ENCODE measurements at places on chromosomes 4 and X.

DNA sequence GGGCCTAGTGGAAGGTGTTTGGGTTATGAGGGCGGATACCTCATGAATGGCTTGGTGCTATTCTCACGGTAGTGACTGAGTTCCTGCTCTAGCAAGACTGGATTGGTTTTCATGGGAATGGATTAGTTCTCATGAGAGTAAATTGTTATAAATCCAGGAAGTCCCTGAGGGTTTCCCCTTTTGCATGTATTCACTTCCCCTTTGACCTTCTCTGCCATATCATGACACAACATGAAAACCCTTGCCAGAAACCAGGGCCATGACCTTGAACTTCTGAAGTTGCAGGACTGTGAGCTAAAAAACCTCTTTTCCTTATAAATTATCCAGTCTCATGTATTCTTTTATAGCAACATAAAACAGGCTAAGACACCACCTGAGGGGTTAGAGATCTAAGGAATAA lies 529.7 kb upstream of the RPS6KA3 start:
- DNase-seq: no peak

- no peak for DNase-seq
Measured at GRCh38 chr4:187354740-187355139, 631.1 kb upstream of the FAT1 start.

DNA sequence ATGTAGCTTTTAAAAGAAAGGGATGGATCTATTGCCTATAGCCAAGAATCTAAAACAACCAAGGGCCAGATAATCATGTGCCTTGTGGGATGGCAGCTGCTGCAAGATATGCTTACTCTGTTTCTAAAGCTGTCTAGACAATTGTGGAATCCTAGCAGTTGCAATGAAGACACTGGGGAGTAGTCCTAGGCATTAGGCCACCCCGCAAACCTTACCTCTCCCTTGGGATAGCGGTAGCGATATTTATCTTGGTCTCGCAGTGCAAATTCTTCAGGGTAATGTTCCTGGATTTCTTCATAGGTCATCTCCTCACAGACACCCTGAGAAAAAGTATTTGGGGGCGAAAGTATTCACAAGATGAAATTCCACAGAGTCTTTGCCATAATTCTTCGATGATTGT lies 24.6 kb downstream of the TRO start:
- DNase-seq: no peak

DNA sequence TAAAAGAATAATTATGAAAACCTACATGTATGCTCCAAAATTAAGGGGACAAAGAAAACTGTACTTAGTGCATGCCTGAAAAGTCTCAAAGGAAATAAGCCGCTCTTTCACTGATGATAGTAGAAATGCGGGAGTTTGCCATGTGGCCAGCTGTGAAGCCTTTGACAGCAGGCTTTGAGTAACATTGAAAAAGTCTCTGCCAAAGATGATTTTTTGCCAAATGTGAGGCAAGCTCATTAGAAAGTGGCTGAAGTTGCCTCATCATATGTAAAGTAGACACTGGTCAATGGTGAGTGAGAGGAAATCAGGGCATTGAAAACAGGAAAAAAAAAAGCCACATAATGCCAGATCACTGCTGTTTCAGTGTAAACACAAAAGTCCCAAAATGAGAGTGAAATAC lies 2360.1 kb downstream of the PCDH7 start:
- DNase-seq: no peak

DNA sequence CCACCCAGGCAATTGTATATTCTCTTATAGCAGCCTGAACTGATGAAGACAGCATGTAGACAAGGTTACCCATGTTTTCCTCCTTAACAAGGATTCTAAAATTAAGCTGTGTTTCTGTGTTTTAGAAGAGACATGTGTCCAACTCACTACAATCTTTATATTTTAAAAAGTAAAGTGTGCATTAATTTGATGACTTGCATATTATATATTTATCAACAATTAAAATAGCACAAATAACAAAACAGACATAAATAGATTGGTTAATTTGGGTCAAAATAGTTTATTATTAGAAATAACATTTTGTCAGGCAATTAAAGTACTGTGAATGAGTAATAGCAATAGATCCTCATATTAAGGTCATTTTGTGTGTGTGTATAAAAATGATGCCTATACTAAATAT lies 357.1 kb downstream of the PDGFC start:
- DNase-seq: no peak

DNA sequence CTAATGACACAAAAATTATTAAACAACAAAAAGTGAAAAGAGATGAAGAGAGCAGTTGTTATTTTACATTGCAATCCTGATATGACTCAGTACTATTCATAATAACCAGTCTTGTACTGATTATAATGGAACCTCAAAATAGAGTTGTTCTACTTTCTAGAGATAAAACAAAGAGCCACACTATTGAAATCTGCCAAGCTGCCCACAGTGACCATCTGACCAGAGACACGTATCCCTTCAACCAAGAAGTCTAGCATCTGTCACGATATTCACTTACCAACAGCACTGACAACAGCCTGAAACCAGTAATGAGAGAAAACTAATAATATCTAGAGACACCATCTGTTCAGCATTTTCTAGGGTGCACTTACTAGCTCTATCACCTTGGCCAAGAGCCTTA lies 466.7 kb downstream of the NKX6-1 start:
- no peak for DNase-seq

DNA sequence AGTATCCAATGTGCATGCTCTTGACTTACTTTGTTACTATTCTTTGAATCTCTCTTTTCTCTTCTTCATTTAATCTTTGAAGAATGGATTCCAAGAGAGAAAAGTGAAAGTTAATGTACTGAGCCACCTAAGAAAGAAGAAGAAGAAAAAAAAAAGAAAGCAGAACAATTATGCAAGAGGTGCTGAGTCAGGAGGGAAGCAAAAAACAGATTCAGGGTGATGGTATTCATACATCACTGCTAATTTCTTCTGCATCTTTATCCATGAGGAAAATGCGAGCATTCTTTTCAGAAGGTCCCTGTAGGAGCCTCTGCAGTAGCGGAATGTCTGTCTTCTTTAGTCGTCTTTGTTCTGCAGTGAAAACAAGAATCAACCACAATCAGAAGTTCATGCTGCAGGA lies 43.9 kb downstream of the RASSF6 start:
- no peak for DNase-seq

- DNase-seq: no peak
Measured at GRCh38 chr4:163703251-163703650, 208.8 kb downstream of the TMA16 start.

- no peak for DNase-seq
Measured at GRCh38 chr4:76658231-76659102, 223.4 kb downstream of the SHROOM3 start.

DNA sequence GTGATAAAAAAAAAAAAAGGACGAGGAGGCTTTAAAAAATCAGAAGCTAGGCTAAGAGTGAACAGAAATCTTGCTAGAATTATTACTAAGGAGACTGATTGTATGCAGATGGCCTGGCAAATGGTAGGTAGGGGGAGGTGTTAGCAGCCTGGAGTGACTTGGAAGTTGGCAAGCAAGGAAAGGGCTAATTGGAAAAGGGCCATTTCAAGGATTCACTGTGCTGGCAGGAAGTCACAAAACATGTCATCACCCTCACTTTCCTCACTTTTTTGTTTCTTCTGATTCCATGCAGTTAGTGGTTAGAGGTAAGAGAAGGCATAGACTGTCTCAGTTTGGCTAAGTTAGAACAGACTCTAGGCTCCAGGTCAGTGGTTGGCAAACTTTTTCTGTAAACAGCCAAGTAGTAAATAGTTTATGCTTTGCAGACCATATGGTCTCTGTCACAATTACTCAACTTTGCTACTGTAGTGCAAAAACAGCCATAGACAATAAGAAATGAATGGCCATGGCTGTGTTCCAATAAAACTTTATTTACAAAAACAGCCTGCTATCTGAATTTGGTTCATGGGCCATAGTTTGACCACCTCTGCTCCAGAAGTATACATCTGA lies 646.5 kb upstream of the ACTRT1 start:
- DNase-seq: no peak

- DNase-seq: no peak
Measured at GRCh38 chrX:31658360-31658759, 586.5 kb upstream of the FTHL17 start.

DNA sequence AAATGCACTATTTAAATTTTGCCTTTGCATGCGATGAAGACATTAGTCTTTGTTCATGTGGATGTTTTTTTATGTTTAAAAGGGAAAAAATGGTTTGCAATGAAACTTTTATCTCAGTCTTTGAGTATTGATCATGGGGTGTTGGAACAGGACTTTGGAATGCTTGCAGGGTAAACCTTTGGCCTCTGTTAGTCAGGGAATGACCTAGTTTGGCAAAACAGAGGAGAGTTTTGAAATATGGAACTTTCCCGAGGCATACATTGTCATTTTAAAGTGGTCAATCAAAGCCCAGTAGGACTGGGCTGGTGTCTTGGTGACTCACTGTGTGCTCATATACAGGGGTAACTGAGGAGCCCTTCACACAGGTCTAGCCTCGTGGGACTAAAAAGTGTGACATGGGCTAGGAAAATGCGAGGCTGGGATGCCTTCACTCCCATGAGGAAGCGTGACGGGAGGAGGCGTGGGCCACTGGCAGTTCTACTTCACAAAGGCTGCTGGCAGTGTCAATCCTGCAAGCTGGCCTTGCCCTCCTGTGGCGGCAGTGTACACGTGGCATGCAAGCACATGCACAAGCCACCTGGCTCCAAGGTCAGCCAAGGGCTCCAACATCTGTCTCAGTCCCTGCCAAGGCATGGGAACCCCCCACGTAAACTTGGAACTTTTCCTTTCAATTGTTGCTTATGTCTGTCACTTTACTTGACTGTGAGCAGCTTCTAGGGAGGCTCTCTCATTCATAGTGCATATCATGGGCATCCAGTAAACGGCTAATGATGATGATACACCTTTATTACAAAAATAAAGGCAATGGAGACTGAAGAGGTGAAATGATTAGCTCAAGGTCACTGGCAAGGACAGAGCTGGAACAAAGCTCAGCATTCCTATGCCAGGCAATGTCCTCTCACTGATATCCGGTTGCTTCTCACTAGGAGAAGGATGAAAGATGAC lies 5.2 kb upstream of the F11 start:
- no peak for DNase-seq

GRCh38 chr4:176404621-176405020 lies 84.9 kb downstream of the SPCS3 start:
- DNase-seq: no peak

DNA sequence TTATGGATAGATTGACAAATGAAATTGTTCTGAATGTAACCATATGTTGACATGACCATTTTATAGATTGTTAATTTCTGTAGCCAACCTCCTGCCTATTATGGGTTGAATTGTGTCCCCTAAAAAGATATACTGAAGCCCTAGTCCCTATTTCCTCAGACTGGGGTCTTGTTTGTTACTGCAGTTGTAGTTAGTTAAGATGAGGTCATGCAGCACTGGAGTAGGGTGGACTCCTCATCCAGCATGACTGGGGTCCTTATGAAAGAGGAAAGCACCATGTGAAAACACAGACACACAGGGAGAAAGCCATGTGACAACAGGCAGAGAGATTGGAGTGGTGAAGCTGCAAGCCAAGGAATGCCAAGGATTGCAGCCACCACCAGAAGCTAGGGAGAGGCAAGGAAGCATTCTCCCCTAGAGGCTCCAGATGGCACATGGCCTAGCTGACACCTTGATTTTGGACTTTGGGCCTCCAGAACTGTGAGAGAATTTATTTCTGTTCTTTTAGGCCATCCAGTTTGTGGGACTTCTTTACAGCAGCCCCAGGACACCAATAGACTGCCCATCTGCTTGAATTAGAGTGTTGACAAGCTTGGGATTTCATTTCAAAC lies 14.0 kb downstream of the MTM1 start:
- no peak for DNase-seq

DNA sequence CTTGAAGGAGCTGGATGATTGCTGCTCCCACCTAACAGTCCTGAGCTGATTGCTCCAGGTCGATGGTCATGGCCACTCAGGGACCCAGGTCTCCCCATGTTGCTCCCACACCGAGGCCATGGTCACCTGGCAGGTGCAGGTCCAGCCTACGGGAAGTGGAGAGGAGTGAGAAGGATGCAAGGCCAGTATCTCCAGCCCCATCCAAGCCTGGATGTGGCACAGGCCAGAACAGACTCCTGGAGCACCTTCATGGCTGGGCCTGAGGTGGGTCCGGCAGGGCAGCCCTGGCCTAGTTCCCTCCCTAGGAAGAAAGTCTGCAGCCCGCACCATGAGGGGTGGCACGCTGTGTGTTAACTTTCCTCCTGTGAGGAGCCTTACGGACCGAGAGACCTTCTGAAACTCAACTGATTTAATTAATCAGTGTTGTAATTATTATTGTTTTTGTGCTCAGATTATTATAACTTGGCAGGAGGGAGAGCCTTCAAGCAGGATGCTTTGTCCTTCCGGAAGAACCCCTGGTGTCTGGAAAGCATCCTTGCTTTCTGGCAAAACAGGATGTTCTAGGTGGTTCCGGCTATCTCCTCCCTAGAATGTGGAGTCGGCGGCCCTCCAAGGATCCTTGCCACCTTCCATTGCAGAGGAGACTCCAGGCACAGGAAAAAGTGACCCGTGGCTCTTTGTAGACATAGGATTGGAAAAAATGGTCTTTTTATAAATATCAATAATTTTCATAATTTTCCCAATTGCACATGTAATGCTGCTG lies 92.3 kb upstream of the ADRA2C start:
- no peak for DNase-seq

DNA sequence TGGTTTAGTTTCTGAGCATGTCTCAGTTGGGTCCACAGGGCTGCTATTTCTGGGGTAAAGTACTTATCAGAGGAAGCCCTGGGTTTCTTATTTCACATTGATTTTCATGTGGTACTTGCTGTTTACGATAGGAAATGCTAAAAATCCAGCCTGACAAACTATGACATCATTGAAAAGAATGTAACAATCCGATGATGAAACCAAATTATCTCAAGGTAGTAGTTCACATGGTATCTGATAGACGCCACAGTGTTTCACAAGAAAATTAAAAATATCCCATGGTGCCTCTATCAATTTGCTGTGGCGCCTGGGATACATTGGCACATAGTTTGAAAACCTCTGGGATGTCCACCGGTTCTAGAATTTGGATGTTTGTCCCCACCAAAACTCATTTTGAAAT lies 418.9 kb upstream of the RPS6KA3 start:
- no peak for DNase-seq

GRCh38 chr4:56425518-56425917 lies 9.9 kb downstream of the PPAT start:
- DNase-seq: no peak

- no peak for DNase-seq
Measured at GRCh38 chrX:21559417-21559816, 98.7 kb downstream of the KLHL34 start.

DNA sequence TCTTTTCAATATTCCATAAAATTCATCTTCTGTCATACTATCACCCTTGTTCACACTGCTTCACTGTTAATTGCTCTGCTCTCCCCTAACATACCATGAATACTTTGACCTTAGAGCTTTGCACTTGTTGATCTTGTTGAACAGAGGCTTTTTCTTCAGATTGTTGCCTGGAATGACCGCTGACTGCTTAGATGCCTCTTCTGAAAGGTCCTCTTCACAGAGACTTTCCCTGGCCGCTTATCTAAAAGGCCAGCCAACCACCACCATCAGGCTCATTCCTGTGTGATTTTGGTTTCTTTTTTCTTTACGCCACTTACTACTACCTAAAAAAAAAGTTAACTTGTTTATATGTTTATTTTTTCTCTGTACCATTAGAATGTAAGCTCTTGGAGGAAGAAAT lies 667.7 kb downstream of the STPG2 start:
- no peak for DNase-seq

GRCh38 chr4:1250527-1250812 lies 1.5 kb upstream of the CTBP1 start:
- DNase-seq: no peak
